ENCODE measurements at places on chromosomes 12 and 14.
A peak's percentile ranks its signal among the peaks of the same experiment; 100 is the strongest.

GRCh38 chr12:82805812-82806497, 119.2 kb downstream of the TMTC2 start:
- DNase-seq = no peak

GRCh38 chr12:55741931-55742680, 816 bp upstream of the GDF11 start:
- DNase-seq = no peak

DNA sequence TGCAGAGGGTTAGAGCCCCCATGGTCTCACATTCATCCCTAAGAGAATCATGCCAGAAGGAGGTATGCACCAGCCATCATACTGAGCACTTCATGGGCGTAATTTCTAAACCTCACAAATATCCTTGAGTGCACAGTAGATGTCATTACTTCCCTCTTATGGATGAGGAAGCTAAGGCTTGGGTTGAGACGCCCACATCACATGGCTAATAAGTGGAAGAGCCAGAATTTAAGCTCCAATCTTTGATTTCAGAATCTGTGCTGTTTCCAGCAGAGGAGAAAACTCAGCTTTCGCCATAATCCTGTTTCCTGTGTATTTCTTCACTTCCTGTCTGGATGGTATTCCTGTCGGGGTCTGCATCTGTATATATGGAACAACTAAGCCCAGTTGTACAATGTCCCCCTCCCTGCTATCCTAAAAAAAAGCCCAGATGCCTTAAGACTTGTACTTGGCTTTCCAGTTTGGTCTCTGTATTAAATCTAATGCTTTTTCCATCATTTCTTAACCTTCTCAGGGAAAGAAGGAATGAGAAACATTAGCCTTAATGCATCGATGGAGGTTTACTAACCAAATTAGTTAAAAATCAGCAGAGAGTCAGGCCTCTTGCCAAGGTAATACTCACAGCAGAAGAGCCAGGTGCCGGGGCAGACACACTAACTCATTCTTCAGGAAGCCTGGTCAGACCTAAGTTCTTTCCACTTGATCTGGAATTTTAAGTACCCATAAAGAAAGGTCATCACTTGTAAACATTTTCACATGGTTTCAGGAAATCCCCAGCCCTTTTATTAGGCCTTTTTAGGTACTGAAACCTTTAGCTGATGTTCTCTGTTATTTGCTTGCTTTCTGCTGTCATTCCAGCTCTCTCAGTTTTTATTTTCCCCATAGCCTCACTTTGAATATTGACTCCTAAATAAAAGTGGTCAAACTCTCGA, 5.3 kb downstream of the ISCU start:
- no peak for DNase-seq

DNA sequence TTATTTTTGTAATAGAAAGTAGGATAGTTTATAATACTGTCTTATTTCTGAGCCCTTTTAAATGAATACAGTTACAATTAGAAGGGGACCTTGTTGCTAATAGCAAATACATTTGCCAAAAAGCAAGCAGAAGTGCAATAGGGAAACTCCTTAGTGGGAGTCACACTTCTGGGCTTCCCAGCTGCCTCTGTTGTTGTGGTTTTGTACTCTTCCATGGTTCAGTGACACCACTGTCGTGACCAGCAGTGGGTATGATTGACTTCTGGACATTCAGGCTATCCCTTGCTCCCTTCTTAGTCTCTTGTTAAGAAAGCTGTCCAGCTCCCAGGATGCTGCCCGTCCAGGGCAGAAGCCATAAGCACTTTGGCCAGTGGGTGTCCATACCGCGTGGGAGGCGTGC, 22.6 kb downstream of the TCTN1 start:
- DNase-seq = no peak

GRCh38 chr12:125549836-125550235, 484.6 kb downstream of the AACS start:
- DNase-seq = no peak

GRCh38 chr12:54975272-54975671, 9.3 kb downstream of the TESPA1 start:
- no peak for DNase-seq

DNA sequence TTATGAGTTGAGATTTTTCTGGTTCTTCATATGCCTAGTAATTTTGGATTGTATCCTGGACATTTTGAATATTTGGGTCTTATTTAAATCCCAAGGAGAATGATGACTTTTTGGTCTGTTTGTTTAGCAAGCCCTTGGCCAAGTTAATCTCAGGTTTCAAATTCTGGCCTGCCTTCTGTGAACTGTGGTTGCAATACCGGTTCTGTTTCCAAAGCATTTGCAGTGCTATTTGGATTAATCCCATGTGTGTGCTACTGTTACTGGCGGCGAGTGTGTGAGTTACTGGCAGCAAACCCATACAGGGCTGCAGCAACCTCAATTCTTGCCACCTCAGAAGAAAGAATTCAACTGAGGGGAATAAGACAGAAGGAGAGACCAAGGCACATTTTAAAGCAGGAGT, 51.1 kb downstream of the TMEM260 start:
- no peak for DNase-seq

GRCh38 chr14:77598366-77599070, 17.9 kb downstream of the SPTLC2 start:
- DNase-seq = no peak

DNA sequence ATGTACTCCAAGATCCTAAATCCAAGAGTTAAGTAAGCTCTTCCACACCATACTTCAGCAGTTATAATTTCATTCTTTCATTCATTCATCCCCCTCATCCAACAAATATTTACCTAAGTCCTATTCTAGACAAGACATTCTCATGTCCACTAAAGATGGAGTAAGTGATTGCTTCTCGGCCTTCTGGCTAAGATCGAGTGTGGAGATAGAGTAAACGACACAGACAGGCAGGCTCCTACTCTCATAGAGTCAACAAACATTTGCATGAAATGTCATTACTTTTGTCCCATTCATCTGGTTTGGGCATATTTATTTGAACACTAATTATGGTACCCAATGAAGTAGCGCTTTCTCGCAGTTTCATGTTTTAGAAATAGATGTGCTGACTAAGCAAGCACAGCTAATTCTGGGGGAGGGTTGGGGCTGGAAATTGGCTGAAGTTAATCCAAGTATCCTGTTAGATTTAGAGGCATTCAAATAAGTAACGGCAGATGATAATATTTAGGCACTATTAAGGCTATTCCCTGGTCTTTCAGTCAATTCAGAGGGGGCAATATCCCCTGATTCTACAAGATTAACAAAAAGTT, 176.5 kb downstream of the CEP128 start:
- DNase-seq = no peak

DNA sequence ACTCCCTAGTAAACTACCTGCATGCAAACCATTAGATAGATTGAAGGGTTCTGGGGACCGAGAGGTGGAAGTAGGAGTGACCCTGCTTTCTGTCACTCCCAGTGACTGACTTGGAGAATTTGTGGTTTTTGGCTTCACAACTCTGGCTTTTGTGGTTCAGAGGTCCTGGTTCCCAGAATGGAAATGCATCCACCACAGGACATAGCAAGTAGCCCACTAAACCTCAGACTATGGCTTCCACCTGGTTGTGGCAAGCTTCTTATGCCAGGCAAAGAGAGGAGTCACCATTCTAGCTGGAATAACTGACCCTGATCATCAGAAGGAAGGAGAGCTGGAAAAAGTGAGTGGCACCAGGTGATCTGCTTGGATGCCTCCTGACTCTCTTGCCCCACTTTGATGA, 162.4 kb upstream of the TMEM260 start:
- no peak for DNase-seq

DNA sequence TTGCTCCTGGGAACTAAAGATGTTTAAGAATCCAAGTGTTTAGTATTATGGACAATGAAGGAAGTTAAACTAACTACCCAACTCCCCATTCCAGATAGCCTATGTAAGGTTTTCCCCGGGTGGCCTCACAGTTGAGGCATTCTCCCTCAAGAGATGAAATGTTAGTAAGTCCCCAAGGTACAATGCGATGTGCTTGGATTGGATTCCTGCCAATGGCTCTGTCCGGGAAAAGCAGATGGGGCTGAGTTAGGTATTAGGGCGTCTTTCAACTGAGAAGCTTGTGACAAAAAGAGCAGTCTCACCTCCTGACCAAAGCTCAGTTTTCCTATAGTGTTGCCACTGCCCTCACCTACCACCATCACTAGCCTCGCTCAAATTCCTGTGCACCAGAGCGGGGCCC, 64.8 kb upstream of the E2F7 start:
- DNase-seq = no peak

DNA sequence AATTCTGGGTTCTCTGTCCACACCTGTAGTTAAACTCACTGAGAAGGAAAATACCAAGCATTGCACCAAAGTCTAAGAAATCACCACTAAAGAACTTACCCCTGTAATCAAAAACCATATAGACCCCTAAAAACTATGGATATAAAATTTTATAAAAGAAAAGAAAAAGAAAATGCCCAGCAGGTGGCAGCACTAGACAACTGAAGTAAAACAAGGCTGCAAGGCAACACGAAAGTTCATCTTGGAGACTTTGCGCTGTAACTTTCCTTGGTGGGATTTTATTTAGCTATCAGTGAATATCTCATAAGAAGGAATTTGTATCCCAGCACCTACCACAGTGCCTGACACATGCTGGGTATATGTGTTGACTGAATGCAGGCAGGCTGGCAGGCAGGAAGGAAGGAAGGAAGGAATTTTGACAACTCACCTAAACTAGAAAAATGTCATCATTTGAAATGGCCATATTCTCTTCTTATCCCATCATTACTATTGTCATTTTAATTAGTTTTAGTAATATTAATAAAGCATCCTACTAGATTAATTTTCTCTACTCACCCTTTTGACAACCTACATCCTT, 68.2 kb upstream of the ETV6 start:
- peak; percentile 66 for DNase-seq

All from activated T-cell treated with anti-CD3 and anti-CD28 coated beads for 1 hour (primary cell).